ENCODE measurements at places on chromosomes 5 and 9. TPM values are rescaled to one million over a fixed set of nuclear protein-coding genes. Genes with fewer than 3 reads are reported as not detected.

FGD3 gene
- 0.36 TPM for total RNA-seq

DRD1 gene
- total RNA-seq, result 0.24 TPM

ANKDD1B gene
- total RNA-seq, result 0.14 TPM

SPATA31C1 gene
- total RNA-seq, result not detected

JAKMIP2 gene
- total RNA-seq, result not detected

TMEM232 gene
- total RNA-seq, result not detected
